CD4-positive, alpha-beta T cell treated with Interleukin-12 subunit alpha and Interleukin-12 subunit beta, for 1 hour (primary cell): ENCODE measurements at places on chromosomes 1 and 21.

DNA sequence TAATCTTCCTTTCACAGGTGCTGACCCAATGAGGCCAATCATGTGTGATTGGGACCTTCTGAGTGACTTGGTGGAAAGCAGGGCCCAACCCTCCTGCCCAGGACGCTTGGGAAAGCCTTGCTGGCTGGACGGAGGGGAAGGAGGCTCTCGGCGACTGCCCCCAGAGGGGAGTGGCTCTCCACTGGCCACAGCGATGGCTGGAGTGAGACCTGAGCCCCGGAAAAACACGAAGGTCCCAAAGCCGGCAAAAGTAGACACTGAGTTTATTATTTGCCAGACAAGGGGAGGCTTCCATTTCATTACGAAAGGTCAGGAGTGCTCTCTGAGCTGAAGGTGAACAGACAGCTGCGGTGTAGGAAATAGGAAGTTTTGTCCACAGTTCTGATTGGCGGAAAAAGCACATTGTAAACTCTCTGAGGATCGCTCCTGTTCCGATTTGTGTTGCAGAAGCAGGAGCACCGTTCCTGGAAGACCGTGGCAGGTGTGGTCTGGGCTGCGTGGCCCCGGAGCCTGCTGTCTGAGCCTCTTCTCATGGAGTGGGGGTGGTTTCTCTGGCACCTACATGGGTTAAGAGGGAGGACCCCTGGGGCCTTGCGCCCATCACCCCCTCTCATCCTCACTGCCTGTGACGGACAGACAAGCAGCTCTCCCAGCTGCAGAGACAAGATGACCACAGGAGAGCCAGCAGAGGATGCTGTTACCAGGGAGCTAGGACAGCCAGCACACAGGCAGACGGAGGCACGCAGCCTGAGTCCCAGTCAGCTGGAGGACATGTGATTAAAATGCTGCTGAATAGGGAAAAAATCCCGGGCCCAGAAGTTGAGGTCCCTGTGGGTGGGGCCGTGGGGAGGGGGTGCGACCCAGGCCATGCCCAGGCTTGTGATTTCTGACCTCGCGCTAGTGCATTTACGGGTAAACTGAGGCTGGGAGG is 41.5 kb downstream of the KRTAP10-1 start:
- no peak for DNase-seq

GRCh38 chr1:7676274-7676945 is 94.7 kb upstream of the VAMP3 start:
- DNase-seq, result no peak

DNA sequence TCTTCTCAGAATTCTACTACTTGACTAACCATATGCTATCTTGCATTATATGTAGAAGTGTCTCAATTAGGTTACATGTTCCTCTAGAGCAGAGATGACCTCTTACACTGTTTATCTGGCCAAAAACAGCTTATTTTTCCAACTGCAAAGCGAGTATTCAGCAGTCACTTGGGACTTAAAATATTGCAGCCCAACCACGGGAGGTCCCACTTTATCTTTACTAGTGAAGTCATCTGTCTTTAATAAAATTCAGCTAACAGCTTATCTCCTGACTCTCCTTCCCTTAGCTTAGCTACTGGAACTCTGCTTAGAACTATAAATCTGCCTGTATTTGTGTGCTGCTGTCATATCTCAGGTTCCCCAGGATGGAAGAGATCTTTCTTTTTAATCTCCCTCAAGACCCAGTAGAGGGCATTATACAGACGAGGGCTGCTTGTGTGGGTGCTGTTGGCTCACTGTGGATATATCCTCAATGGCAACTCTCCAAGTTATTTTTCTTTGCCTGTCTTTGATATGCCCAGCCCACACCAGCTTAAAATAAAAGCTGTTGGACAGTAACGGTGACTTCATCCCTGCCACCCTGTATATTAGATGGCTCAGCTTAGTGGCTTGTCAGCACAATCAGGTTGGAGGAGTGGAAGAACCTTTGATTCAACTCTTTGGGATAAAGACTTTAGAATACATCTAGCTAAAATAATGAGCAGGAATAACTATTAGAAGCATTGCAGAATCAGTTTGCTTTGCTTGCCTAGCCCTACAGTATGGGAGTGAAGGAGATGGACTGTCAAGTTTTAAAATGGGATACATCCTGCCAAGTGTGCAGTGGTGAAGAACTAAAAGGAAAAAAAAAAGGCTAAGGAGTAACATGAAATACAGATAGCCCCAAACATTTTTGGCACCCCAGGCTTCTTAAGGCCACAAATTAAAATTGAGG is 9.6 kb downstream of the ENSA start:
- peak; percentile 44 for DNase-seq

- no peak for DNase-seq
Observed at GRCh38 chr1:51284487-51284954, 45.8 kb downstream of the TTC39A start.

GRCh38 chr1:169681140-169681539 is 30.3 kb downstream of the SELL start:
- no peak for DNase-seq

DNA sequence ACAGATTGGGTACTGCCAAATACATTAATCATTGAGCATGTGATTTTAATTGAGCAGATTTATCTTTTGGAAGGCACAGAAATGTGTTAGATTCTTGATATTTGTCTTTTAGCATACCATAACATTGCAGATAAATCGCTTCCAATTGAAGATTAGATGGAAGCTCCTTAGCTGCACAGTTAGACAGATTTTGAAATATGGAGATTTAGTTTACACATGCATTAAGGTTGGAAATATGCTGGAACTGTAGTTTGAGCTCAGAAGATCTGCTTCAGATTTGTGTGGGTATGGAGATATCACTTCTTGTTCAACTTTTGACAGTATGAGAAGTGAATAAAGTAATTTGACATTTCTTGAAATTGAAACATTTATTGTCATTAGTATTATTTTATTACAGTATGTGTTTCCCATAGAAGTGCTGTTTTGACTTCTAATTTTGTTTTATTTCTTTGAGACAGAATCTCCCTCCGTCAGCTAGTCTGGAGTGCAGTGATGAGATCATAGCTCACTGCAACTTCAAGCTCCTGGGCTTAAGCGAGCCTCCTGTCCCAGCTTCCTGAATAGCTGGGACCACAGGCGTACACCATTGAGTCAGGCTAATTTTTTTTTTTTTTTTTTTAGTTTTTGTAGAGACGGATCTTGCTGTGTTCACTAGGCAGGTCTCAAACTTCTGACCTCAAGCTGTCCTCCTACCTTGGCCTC is 29.1 kb downstream of the THRAP3 start:
- DNase-seq, result no peak

GRCh38 chr1:244162786-244163530 is 111.9 kb downstream of the ZBTB18 start:
- no peak for DNase-seq

DNA sequence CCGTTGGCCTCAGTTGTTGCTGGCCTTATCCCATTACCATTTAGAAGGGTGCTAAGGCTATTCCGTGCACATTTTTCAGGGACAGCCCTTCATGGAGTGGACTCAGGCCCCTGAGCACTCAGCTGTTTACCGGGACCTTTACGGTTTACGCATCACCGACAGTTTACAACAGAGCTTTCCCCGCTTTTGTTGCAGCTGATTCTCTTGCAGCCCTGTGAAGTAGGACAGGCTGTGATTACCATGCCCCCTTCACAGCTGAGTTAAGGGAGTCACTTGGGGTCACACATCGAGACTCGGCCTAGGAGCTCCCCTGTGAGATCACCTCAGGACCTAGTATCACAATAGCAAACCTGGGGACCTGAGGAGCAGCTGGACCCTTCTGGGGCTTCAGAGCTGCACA is 41.9 kb downstream of the PTPRF start:
- no peak for DNase-seq

GRCh38 chr1:87329051-87329525 is 408 bp downstream of the LMO4 start:
- DNase-seq, result peak; percentile 32

DNA sequence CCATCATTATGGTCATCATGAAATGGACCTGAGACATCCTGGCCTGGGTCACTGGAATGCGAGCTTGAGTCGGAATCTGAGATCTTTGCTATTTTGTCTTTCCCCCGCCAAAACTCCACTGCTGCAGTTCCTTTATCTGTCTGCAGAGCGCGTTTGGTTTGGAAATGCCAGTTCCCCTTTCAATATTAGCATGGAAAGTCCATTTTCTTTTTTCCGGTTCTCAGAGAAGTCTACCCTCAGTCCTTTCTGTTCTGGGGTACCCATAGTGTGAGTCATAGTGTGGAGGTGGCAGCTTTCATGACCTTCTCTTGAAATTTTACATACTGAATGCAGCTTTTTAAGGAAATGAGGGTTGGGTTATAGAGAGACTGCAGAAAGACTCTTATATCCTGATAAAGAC is 14.6 kb downstream of the CACNA1E start:
- no peak for DNase-seq

- DNase-seq, result peak; percentile 21
Observed at GRCh38 chr1:157628773-157629172, 30.9 kb upstream of the FCRL4 start.

DNA sequence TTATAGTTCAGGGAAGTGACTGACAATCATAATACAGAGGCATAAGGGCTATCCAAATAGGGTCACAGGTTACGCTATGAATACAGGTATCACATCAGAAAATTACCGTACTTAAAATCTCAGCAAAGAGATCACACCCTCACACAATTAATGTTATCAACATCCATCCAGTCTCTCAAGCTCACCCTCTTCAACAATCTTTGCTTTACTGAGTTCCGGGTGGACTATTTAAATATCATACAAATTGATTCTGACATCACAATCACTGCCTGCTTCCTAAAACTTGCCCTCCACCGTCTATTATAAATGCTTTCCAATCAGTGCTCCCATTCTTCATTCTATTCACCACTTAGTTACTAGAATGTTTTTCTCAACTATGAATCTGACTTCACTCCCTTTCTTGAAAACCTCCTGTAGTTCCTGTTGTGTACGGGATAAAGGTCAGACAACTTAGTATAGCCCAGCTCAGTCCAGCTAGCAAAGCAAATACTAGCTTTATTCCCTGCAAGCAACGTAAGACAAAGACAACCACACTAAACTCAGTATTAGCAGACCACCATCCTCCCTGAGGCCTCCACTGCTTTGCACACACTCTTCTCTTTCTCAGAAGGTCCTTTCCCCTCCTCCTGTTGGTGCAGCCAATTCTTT is 398.7 kb downstream of the SMYD3 start:
- no peak for DNase-seq

- DNase-seq, result no peak
Observed at GRCh38 chr21:44521928-44522752, 17.9 kb downstream of the KRTAP10-1 start.

DNA sequence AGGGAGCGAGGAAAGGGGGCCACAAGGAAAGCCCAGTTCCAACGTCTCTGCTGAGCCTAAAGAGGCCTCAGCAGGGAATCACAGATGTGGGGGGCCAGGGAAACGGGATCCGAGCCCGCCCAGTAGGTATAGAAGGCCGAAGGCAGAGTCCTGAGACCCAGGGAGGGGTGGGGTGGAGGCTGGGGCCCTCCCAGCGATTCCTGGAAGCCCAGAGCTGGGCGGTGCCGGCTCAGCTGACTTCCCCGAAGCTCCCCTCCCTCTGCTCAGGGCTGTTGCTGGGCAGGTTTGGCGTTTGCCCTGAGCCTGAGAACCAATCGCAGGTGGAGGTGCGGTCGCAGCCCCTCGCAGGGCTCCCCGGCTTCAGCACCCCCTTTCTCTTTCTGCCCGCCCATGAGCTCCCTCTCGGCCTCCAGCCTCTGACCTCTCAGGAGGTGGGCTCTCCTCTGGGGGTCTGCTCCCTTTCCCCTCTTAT is 12.8 kb downstream of the ADAMTSL4 start:
- peak; percentile 87 for DNase-seq

- no peak for DNase-seq
Observed at GRCh38 chr21:19995253-19995652, 1003.0 kb upstream of the NCAM2 start.

GRCh38 chr1:93467606-93468005 is 19.7 kb downstream of the FNBP1L start:
- DNase-seq, result no peak

- no peak for DNase-seq
Observed at GRCh38 chr1:12548279-12548972, 69.6 kb downstream of the DHRS3 start.

DNA sequence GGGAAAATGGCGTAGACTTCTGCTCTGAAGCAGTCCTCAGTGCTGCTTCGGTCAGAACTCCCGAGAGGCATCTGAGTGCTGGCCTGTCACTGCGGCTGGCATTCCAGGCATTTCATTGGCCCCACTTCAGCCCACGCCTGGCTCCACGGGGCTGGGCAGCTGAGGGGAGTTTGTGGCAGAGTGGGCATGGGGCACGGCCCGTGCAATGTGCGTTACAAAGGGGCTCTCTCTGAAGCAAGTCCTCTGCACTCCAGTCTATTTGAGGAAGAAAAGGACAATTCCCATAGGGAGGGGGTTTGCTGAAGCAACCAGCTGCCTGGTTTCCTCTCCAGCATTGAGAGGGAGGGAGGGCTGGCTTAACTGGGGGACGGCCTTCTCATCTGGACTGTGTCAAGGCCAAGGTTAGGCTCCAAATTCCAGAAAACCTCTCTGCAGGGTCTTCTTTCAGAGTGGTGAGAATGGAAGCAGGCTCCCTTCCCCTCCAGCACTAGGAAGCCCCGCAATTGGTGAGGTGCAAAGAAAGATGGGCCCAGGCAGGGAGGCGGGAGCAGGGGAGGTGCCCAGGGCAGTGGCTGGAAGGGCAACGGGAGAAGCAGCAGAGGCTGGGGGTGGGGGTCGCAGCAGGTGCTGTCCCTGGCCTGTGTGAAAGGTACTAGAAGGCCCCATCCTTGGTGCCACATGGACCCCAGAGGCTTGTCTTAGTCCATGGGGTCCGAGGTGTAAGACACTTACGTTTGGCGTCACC is 21.1 kb upstream of the GPR157 start:
- no peak for DNase-seq

DNA sequence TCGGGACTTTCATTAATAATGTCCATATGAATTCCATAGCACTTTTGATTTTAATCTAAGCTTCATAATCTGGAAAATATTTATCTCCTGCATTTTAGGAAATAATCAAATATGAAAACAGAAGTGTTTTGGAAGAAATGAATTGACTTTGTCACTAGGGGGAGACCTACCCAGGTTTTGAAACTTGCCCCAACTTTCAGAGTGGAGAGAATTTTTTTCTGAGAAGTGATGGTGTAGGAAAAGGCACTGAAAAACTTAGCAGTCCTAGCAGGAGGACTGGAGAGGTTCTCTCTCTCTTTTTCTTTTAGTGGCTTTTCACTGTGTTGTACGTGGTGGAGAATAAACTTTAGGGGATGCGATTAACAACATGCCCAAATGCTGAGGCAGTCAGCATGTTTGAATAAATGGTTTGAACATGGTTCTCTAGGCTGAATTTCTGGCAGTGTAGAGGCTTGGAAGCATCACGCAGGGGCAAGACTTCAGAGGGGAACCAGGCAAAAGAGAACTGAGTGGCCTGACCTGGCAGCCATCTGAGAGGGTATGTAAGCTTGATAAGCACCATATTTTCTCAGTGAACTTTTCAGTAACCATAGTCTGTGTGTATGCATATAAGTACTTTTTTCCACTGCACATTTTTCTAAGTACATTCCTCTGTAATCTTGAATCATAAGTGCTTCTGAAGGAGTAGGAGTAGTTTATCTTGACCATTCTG is 68.3 kb upstream of the NEK7 start:
- DNase-seq, result peak; percentile 50

DNA sequence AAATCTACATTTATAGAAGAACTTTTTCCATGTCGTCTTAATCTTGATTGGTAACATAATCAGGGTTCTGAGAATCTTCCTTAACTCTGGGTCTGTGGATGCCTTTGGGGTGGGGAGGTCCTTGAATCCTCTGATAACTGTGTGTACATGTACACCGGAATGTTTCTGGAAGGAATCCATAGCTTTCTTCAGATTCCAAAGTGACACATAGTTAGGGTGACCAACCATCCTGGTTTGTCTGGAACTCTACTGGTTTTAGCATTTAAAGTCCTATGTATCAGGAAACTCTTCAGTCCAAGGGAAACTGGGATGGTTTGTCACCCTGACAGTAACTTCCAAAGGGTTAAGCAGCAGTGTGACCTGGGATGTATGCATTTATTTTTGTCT is 16.8 kb downstream of the STRIP1 start:
- DNase-seq, result no peak
